Retinal pigment epithelial cell (primary cell): ENCODE measurements at places on chromosomes 4 and X.

- DNase-seq = no peak
Measured at GRCh38 chr4:121811122-121811521, 10.0 kb downstream of the EXOSC9 start.

- DNase-seq = no peak
Measured at GRCh38 chr4:165874791-165875371, 1.8 kb downstream of the TLL1 start.

GRCh38 chr4:181331214-181331613, 912.0 kb upstream of the TENM3 start:
- DNase-seq = no peak

DNA sequence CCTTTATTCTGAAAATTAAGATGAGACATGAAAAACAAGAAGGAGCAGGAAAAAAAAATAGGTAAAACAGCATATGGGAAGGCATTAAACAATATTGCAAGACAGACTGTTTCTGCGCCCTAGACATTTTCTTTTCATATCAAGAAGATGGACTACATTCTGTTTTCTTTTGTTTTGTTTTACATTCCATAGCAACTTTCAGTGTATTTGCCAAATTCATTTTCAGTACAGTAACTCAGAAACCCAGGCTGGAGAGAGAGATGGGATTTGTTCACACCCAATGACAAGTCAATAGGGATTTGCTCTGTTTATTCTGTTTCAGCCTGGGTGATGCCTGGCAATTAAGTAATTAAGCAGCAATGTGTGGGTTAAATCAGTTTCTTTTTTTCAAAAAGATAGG, 892.8 kb upstream of the DIAPH2 start:
- DNase-seq = no peak

DNA sequence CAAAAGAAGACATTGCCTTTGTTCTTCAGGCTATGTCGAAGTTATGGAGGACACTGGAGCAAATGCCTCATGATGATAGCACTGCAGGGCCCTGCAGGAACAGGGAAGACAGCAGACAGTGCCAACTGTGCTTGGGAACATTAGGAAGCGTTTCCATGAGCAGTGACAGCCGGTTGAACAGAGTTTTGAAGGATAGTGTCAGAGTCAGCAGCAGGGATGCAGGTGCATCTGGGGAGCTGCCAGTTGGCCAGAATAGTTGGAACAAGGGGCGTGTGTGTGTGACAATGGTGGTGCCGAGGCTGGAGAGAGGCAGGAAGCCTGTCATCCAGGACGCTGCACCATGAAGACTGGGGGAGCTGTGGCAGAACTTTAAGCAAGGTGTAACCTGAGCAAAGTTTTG, 88.6 kb downstream of the SHROOM3 start:
- DNase-seq = no peak
